Activated CD4-positive, alpha-beta T cell treated with anti-CD3 and anti-CD28 coated beads for 48 hours (primary cell): ENCODE measurements at places on chromosomes 7 and 10.

DNA sequence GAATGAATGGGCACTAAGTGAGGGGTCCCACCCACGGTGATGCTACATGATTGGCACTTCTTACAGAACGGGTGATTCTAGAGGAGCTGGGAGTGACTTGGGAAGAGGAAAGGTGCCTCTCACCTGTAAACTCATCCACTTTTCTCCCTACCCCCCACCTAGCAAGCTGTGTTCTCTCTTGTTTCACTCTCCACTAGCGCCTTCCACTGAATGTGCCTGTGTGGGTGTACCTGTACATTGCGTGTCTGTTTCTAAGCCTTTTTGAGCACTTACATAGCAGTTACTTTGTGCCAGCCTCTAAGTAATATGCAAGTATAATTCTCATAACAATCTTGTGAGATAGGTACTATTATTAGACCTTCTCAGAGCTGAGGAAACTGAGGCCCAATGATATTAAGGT lies 133.7 kb upstream of the AGK start:
- DNase-seq, result no peak

DNA sequence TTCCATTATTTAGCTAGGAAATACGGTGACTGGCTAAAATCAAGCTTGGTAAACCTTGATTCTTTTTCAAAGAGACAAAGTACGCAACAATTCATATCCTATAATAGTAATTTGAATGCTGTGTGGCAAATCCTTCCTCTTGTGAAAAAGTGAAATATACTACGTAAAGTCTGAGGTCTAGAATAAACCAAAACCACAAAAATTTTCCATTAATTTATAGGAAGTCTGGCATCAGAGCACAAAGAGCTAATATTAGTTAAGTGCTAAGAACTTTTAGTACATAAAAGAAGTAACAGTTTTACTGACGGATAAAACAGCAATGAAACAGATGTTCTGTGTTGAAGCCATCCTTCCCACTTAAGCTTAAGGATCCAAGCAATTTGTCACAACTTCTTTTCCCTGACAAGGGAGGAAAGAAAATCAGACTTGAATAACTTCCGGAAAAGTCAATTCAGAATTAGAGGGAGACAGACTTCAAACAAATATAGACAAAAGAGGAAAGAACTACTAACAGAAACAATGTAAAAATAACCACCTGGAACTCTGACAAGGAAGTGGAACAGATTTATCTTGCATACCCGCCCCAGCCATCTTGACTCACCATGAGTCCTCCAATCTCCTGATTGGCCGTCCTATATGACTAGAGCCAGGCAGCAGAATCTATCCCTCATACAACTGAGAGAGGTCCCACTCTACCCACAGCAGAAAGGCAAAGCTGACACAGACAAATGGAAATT lies 34.6 kb downstream of the RHEB start:
- DNase-seq, result peak; percentile 58

GRCh38 chr10:44384601-44385025 lies 284 bp downstream of the CXCL12 start:
- DNase-seq, result no peak

- no peak for DNase-seq
Observed at GRCh38 chr10:13518076-13518692, 10.6 kb downstream of the BEND7 start.

GRCh38 chr7:135200821-135201331 lies 10.4 kb downstream of the WDR91 start:
- DNase-seq, result no peak

GRCh38 chr7:87552351-87552900 lies 48.3 kb downstream of the ABCB1 start:
- DNase-seq, result no peak

GRCh38 chr7:21293771-21294170 lies 134.1 kb upstream of the SP4 start:
- no peak for DNase-seq

DNA sequence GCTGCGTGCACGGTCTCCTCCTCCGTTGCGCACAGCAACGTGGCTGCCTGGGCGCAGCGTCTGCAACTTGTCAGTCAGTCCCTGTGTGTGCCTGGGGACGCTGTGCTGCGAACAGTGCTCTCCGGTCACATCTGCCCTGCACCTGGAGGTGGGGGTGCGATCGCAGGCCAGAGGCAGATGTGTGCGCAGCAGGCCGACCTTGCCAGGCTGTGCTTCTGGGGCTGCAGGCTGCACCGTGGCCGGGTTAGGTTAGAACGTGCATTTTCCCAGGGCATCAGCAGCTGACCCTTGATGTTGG lies 8.2 kb upstream of the GET4 start:
- DNase-seq, result no peak

GRCh38 chr10:34018129-34018528 lies 683.7 kb upstream of the NRP1 start:
- no peak for DNase-seq

GRCh38 chr7:110007320-110008063 lies 1083.4 kb upstream of the LRRN3 start:
- no peak for DNase-seq

DNA sequence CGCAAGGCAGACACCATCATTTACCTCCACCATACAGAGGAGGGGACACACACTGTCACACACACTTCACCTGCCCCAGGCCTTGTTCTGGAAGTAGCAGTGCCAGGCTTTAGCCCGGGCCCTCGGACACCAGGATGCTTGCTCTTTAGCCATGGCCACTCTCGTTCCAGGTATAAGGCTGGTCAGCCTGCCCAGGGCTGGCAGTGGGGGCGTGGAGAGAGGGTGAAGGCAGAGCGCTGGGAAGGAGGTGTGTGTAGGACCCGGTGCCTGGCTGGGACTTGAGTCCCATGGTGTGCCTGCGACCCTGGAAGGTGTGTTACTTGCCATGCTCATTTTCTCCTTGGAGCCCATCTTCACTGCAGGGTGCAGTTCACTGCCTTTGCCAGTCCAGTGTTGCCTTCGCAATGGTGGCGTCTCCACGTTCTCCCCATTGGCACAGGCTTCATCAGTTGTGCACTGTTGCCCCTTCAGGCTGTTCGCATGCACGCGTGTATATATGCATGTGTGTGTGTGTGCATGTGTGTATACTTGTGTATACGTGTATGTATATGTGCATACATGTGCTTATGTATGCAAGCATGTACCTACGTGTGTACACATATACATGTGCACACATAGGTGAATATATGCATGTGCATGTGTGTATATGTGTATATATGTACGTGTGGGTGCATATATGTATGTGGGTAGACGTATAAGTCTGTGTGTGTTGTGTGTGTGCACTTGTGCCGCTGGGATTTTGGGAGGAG lies 153.4 kb downstream of the CAMK1D start:
- DNase-seq, result no peak

GRCh38 chr7:139844779-139845442 lies 15.8 kb downstream of the TBXAS1 start:
- DNase-seq, result no peak

DNA sequence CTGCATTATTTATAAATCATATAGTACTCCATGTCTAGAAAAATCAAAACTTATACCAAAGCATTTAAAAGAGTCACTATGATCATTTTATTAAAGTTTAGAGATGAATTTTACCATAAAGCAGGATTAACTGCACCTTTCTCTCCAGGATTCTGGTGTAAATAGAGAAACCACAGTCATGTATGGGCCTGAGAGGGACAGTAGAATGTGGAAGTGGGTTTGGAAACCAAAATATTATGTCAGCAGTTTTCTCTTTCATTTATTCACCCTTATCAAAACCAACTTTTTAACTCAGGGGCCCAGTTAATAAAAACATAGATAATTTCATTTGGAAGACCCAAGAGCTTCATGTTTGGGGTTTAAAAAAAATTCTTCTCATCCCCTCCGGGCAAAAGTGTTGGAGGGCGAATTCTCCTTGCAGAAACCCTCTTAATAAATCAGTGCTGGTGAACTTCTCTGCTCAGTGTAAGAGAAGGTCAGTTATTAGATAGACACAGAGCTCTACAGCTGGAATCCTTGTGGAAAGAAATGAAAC lies 266.2 kb downstream of the CREB5 start:
- no peak for DNase-seq

DNA sequence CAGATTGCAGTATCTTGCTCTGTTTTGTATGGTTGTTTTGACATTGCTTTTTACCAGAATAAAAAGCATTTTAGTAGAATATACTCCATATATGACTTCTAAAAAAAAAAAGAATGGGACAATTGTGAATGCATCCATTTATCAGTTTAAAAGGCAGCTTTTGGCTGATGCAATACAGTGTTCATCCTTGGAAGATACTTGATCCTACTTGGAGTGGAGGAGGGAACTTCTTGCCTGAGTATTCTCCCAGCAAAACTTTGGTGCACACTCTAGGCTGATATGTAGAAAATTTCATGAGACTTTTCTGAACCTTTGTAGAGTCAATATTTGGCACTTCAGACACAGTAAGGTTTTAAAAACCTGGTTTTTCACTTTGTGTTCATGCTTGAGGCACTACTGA lies 40.2 kb downstream of the WDR11 start:
- no peak for DNase-seq

GRCh38 chr7:51785876-51786275 lies 469.3 kb upstream of the COBL start:
- no peak for DNase-seq

- no peak for DNase-seq
Observed at GRCh38 chr10:119505588-119506315, 36.8 kb downstream of the RGS10 start.

GRCh38 chr10:43126759-43127424 lies 11.4 kb upstream of the CSGALNACT2 start:
- no peak for DNase-seq

- no peak for DNase-seq
Observed at GRCh38 chr10:60441515-60441914, 51.8 kb upstream of the ANK3 start.

- DNase-seq, result no peak
Observed at GRCh38 chr7:55464422-55464821, 99.3 kb downstream of the LANCL2 start.

DNA sequence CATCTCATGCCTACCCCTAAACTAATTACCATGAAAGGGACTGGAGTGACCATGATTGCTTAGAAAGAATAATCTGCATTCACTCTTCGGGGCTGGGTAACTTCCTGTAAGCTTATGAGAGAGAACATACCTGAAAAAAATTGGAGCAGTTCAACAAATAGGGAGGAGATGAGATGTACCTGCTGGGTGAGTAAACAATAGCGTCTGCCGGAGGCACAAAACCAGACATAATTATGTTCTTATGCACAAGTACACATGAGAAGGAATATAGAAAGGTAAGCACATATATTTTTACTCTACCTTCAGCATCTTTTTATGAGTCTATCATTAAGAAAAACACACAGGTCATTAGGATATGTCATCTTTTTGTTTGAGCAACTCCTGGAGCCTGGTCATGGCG lies 224.6 kb upstream of the FERD3L start:
- DNase-seq, result no peak

- DNase-seq, result no peak
Observed at GRCh38 chr10:104315486-104315921, 22.8 kb downstream of the ITPRIP start.

DNA sequence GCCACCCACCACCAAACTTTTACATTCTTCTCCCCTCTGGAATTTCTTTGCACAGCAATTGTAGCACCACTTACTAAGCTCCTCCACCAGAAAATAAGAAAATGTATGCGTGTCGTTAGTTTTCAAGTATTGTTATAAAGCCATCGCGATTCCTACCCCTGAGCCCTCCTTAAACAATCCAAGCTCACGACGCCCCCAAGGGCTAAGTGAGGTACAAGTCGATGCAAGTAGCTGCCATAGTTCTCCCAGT lies 1.3 kb downstream of the FRAT2 start:
- DNase-seq, result no peak

- no peak for DNase-seq
Observed at GRCh38 chr7:131203291-131203976, 124.2 kb upstream of the MKLN1 start.

GRCh38 chr10:28094121-28094520 lies 95.2 kb upstream of the ODAD2 start:
- DNase-seq, result no peak

DNA sequence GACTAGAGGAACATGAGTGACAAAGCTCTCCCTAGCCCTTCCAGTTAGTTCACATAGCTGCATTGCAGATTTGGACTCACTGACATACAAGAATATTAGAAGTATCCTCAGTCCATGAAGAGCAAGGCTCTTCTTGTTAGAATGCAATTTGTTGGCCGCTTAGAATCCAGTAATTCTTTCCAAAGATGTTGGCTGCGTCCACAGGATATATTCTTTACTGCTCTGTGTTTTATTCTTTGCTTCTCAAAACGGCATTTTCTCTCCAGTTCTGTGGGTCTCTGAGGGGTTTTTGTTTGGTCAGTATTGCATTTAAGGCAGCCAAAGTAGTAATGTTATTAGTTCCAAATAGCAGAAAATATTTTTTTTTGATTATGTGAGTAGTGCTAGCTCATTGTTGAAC lies 588.6 kb downstream of the DNAJB9 start:
- no peak for DNase-seq

GRCh38 chr7:4683043-4683883 lies 1.2 kb downstream of the FOXK1 start:
- peak; percentile 14 for DNase-seq

DNA sequence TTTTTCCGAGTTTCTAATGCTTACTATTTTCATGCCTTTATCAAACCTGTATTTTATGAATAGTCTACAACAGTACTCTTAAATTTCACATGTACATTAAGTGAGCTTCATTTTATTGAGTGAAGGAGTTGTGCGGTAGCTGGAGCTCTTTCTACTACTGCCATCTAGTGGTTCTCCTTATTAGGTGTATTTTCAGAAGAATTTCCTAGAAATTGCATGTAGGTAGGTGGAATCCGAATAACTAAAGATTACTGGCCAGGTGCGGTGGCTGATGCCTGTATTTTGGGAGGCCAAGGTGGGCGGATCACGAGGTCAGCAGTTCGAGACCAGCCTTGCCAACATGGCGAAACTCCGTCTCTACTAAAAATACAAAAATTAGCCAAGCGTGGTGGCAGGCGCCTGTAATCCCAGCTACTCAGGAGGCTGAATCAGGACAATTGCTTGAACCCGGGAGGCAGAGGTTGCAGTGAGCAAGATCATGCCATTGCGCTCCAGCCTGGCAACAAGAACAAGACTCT lies 38.3 kb downstream of the LRRC72 start:
- peak; percentile 21 for DNase-seq

- DNase-seq, result no peak
Observed at GRCh38 chr10:89301232-89301631, 614 bp upstream of the IFIT2 start.

- DNase-seq, result peak; percentile 45
Observed at GRCh38 chr10:88385601-88386203, 197.4 kb downstream of the RNLS start.

- DNase-seq, result peak; percentile 37
Observed at GRCh38 chr10:59905731-59906416, 482 bp downstream of the CCDC6 start.
